CD8-positive, alpha-beta T cell (primary cell): ENCODE measurements at places on chromosomes 2 and 18.

DNA sequence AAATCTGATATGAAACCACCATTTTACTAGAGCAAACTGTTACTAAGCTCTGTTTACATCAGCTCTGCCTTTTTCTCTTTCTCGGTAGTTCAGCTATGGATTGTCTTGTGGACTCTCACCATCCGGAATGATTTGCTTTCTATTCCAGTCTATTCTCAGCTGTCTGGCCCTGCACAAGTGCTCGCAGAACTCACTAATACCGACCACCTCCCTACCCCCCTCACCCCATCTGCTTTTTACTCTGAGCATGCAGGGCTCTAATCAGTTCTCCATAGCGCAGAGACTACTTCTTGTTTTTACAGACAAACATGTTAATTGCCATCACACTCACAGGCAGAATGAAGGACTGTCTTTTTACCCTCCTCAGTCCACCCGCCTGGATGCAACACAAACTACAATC lies 180.7 kb upstream of the POU3F3 start:
- DNase-seq = no peak

DNA sequence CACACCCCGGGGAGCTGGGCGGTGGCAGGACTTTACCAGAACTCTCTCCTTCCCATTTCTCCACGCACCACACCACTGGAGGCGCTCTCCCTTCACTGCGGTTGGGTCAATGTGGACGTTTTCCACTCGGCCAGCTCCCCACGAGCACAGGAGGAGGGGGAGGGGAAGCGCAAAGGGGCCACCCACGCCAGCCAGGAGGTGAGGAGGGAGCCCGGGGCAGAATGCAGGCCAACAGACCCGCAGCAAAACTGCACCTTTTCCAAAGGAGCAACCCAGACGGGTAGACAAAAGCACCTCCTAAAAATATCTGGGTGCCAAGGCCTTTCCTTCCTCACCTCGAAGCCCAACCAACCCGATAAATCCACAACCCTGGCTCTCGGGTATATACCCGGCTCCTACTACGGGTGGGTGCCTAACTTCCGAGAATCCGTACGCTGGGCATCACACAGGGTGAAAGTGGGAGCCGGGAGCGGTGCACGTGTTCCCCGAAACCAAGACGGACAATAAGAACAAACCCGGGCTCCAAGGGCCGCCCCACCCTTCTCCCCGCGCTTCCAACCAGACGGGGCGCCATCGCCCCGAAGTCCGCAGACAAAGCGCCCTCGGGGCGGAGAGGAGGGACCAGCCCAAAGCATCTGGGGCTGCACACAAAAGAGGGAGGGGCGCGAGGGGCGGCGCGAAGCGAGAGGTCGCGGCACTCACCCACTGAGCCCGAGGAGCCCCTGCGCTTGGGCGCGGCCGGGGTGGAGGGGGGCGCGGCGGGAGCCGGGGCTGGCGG lies 1.0 kb downstream of the RTN4 start:
- DNase-seq = peak; percentile 35

- DNase-seq = no peak
These were observed 199.0 kb upstream of the ERBB4 start for GRCh38 chr2:212737392-212738172.

GRCh38 chr2:131154071-131154531 lies 49.0 kb downstream of the PLEKHB2 start:
- DNase-seq = peak; percentile 63

- DNase-seq = no peak
These were observed 1304.3 kb upstream of the DDX18 start for GRCh38 chr2:116510117-116510671.

DNA sequence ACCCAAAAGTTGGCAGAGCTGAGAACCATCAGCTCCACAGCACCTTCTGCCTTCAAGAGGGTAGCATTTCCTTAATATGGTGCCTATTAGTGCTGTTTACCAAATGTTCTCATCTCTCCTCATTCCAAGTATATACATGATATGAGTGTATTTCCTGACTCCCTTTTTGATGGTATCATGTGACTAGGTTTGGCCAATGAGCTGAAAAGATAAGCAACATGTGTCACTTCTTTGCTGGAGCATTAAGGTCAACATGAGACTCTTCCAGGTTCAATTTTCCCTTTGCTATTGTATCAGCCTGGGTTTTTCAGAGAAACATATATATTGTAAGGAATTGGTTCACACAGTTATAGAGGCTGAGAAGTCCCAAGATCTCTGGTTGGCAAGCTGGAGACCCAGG lies 310.9 kb downstream of the HRH4 start:
- DNase-seq = no peak

DNA sequence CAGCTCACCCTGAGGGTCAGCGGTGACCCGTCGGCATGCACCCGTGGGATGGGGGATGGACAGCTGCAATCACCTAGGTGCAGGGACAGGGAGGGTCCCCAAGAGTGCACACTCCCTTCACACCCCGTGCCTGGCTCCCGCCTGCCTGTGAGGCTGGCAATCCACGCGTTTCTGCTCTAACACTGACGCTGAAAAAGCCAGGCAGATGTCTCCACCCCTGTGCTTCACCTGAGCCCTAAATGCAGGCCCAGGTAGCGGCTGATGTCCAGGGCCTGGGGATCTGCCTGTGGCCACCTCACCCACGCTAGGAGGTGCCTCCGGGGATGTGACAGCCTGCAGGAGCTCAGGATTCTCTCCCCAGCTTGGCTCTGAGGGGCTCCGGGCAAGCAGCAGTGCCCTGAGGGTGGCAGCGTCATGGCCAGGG lies 212.0 kb upstream of the SALL3 start:
- DNase-seq = no peak

DNA sequence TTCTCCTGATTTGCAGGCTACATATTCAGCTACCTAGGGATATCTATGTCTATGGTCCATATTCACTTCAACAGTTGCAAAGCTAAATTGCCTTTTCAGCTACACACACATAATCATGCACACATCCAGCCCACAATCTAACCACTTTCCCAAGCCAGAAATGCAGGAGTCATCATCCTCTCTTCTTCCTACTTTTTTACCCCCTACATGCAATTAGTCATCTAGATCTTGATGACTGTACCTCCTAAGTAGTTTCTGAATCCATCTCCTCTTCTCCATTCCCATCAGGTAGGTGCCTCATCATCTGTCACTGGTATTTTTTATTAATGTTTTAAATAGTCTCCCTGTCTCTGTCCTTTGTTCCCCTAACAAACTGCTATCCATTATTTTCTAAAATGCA lies 23.7 kb upstream of the SPRED2 start:
- no peak for DNase-seq

DNA sequence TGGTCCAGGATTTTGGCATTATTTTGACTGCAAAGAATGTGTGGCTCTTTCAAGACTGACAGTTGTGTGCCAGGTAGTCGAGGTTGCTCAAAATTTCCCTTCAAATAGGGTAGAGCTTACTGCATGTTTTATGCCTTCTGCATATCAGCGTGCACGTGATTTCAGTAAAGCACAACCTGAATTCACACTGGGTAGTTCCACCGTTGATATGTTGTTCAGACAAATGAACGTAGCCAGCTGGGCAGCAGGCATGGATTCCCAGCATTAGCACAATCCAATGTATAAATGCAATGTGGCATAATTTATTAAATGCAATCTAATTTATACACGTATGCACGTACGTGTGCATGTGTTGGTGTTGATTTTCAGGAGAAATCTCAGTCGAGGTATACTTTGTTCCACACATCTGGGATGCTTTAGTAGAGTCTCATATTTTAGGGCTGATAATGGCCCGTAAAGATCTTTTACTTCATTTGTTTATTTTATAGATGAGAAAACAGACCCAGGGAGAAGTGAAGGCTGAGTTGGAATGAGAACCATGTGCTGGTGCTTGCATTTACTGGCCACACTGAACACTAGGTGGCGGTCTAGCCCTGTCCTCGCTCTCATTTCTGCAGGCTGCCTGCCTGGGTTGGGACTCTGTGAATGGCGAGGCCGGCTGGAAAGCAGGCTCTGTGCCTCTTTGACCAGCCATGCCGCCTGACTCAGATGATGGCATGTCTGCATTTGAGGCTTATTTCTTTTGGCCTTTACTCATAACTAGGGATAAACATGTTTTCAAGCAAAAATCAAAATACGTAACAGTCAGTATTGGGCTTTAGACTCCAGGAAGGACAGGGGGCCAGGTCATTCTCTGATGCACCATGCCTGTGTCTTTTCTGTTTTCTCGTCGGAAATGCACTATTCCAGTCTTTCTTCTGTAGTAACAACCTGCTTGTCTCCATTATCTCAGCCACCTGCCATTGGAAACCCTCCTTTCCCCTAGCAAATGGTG lies 120.4 kb downstream of the RNF144A start:
- DNase-seq = peak; percentile 62

DNA sequence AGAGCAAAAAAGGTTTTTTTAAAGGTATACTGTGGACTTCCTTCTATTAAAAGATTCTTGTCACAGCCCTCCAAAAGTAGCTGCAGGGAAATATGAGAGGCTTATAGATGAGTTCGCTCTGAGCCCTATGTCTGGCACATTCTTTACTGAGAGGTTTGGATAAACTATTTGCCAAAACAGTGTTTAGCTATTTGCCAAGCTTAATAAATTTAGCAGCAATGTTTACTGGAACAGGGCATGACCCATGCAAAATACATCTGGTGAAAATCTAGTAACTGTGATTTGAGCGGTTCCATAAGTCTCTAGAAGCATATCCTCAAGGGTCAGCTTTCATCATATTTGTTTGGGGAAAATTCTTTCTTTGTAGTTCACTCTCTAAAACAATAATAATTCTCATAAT lies 1696.7 kb upstream of the PIK3C3 start:
- no peak for DNase-seq

- no peak for DNase-seq
These were observed 41.9 kb downstream of the CDC42EP3 start for GRCh38 chr2:37629529-37629928.

- DNase-seq = no peak
These were observed 35.7 kb downstream of the ODC1 start for GRCh38 chr2:10412380-10412779.

- DNase-seq = no peak
These were observed 120.8 kb downstream of the MEIS1 start for GRCh38 chr2:66555501-66556324.

DNA sequence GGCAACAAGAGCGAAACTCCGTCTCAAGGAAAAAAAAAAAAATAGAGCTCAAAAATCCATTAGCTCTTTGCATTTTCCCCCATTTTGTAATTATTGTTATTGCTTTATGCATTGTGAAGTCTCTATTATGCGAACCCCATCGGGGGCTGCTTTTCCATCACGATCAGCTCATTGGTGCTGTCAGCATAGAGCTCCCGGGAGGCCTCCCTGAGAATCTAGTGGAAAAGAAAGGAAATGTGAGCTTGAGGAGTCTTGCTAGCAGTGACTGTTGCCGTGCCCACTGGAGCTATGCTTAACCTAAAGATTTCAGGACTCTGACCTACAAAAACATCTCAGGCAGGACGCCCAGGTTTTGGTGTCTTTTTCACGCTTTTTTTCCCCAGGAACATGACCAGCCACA lies 102.6 kb upstream of the NDUFV2 start:
- no peak for DNase-seq

- DNase-seq = peak; percentile 33
These were observed 721 bp downstream of the ADAM17 start for GRCh38 chr2:9554921-9555296.

GRCh38 chr2:96527286-96528005 lies 9.1 kb upstream of the ARID5A start:
- DNase-seq = peak; percentile 72

DNA sequence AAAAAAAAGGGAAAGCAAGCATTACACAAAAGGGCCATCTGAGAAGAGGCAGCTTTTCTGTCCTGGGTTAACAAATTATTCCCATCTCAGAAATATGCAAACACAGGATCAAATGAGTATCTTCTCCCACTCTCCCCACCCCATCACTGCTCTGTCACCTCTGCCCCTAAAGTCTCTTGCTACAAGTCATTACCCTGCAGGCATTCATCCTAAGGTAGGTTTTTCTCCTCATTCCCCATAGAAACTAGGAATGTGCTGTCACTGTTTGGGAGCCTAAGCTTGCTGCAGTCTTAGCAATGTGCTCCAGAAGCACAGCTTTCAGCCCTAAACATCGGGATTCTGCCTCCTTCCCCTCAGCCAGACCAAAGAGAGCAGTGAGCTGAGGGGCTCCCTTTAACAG lies 3.6 kb downstream of the LRRTM1 start:
- no peak for DNase-seq

DNA sequence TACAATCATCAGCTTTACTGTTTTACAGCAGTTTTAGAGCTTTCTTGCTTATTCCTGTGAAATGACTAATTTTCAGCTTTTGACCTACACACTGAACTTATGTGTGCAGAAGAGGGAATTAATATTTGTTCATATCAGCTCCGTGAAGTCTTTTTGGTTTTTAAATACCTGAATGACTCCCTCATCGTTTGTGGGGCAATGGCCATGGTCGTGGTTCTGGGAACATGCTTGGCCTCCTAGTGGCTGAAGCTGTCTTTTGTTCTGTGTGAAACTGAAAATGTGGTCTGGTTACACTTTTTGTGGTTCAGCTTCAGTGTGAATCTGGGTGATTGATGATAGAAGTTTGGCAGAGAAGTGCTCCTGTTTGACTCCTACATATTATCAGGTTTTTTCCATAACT lies 408.1 kb downstream of the THSD7B start:
- no peak for DNase-seq

- no peak for DNase-seq
These were observed 13.6 kb downstream of the EN1 start for GRCh38 chr2:118833716-118834439.

- no peak for DNase-seq
These were observed 25.6 kb downstream of the DNMT3A start for GRCh38 chr2:25316101-25316500.

- DNase-seq = no peak
These were observed 72.1 kb upstream of the LINC00305 start for GRCh38 chr18:64220941-64221340.

GRCh38 chr2:164624316-164624715 lies 3.0 kb upstream of the GRB14 start:
- no peak for DNase-seq

GRCh38 chr18:11336241-11336640 lies 186.9 kb upstream of the PIEZO2 start:
- DNase-seq = no peak

DNA sequence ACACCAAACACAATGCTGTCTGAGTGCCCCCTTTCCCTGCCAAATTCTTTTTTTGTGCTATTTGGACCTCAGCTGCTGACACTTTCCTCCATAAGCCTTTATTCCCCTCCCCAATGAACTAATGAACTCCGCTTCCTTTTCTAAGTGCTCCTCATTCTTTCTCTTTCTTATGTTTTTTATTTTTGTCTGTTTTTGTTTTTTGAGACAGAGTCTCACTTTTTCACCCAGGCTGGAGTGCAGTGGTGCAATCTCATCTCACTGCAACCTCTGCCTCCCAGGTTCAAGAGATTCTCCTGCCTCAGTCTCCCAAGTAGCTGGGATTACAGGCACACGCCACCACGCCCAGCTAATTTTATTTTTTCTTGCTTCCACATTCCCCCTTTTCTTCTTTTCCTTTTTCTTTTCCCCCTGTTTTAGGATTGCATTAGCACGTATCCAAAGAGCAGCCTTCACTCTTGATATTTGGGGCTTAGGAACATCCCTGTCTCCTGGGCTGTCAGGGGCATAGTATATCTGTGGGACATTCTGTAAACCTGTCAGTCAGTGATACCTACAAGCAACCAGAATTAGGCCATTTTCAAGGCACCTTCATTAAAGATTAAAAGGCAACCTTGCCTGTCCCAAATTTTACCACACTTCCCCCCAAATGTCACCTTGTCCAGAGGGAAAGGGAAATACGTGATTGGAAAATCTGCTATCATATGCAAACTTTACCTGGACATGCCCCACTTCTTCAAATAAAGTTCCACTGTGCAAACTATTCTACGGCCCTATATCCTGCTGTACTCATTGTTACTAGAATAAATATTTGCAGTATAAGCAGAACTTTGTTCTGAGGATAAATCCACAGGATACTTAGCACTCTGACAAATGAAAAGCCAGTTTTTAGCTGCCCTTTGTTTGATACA lies 65.1 kb upstream of the ACSL3 start:
- DNase-seq = no peak
